ENCODE measurements at places on chromosomes 12 and 14.

GRCh38 chr12:54463484-54463883, 9.9 kb downstream of the GTSF1 start:
- no peak for DNase-seq

- DNase-seq, result no peak
Measured at GRCh38 chr12:107319533-107320032, 226.2 kb upstream of the CRY1 start.

DNA sequence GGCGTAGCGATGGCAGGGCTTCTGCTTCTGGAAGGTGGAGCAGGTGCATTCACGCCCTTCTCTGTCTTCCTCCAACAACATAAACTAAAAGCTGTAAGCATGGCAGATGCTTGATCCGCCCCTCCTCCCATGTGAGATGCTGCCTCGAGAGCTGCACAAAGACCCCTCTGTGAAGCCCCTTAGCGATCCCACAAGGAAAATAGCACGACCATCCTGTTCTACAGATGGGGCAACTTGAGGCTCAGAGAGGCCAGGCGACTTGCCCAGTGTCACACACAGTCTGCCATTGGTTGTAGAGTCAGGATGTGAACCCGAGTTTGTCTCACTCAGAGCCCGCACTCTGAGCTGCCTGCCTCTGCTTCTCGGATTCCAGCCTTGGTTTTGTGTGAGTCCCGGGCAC, 144.4 kb downstream of the SCARB1 start:
- no peak for DNase-seq

DNA sequence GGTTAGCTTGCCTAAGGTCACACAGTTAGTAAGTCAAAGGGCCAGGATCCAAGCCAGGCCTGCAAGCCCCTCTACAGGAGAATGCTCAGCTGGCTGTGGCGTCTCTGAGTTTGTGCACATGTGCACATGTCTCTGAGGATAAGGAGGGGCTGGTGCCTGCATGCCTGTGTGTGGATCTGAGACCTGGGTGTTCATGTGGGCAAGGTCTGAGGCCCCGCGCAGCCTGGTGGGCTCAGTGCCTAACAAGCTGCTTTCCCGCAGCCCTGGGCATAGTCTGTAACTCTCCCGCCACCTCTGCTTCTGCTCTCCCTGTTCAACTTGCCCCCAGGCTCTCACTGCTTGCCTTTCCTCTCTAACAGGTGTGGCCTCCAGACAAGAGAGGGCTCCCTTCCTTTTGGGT, 4.3 kb upstream of the SLC6A12 start:
- no peak for DNase-seq

DNA sequence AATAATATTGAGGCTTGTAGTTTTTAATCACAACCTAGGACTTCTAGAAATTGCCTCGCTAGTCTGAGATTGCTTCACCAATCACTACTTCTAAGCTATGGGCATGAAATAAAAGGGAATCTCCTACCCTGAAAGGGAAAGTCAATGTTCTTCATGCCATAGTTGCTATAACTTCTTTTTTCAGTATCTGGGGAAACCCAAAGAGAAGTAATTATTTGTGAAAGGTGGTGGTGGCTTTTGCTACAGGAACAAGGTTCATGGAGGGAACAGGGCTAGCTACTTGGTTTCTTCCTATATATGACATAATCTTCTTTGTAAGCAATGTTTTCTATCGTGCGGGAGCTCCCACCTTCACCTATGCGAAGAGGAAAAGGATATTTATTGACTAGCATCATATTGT, 61.6 kb upstream of the DNM1L start:
- no peak for DNase-seq

DNA sequence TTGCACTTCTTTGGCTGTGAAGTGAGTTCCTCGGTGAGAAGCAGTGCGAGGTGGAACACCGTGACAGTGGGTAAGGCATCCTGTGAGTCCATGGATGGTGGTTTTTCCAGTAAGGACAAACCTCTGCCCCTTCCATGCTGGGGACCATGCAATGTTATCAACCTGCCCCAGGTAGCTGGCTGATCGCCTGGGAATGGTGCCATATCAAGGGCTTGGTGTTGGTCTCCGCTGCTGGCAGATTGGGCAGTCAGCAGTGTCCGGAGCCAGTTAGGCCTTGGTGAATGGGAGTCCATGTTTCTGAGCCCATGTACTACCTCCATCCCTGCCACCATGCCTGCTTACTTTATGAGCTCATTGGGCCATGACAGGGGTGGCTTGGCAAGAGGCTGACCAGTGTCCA, 114.7 kb upstream of the C14orf180 start:
- DNase-seq, result no peak

DNA sequence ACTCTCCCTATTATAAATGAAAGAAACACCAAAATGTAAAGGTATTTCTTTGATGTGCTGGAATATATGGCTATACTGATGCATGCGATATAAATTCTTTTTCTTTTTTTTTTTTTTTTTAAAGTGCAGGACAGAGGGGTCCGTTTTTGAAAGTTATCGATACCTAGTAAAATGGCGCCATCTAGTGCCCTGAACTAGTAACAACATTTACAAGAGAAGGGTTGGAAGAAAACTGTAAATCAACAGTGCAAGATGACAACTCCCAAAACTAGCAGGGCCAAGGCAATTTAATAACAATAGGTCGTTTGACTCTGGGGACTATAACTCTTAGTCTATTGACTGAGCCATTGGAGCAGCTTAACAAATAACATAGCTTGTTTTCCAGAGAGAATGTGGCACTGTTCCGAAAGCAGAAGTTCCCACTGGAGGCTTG, 137.7 kb downstream of the SPTSSA start:
- no peak for DNase-seq

DNA sequence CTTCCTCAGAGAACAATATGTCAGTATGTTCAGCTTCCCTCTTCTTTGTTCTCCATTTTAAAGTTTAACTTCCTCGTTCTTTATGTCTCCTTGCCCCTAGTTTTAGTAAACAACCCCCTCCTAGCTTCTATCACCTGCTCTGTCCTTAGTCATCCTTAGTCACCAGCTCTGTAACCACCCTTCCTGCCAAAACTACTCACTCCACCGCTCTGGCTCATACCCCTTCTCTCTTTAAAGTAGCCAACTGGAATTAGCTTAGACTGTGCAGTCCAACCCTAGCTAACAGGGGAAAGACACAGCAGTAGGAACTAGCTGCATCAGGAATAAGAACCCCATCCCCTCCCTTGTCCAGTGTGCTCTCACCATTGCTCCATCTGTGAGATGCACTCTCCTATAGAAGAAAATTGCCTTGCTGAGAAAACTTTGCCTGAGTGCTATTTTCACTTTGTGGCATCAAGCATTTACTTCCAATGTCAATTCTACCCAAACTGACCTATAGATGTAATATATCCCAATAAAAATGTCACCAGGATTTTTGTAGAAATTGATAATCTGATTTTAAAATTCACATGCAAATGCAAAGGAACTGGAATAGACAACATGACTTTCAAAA, 603.2 kb downstream of the C12orf50 start:
- DNase-seq, result no peak

- DNase-seq, result no peak
Measured at GRCh38 chr12:81224626-81225025, 146.7 kb downstream of the ACSS3 start.

DNA sequence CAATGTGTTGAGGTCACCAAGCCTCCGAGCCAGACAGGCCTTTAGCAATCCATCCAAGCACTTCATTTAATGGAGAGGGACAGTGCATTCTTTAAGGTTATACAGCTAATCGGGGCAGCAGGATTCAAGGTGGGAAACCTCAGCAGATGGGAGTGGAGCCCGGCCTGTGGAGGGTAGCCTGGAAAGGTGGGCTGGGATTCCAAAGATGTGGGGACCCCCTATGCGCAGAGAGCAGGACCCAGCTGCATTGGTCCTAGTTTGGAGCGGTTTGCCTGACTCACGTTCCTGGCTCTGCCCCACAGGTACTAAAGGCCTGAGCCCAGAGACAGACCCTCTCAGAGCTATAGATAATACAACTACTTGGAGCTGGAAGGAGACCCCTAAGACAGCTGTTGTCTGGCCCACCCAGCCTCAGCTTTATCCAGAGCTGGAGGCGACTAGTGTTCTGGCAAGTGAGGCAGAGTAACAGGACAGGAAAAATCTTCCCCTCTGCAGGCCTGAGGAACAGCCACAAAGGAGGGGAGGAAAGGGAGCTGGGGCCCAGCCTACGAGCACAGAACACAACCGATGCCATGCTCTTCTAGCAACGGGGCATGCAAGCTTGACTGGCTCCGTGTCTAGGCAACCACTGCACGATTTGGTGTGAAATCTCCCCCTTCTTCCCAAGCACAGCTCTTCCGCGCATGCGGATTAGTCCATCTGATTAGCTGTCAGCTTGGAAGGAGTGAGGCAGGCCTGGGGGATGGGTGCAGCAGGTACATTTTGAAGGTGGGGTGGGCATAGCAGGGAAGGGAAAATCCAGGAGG, 1.1 kb upstream of the MYH7 start:
- no peak for DNase-seq

GRCh38 chr12:57765698-57766463, 997 bp downstream of the CYP27B1 start:
- no peak for DNase-seq

DNA sequence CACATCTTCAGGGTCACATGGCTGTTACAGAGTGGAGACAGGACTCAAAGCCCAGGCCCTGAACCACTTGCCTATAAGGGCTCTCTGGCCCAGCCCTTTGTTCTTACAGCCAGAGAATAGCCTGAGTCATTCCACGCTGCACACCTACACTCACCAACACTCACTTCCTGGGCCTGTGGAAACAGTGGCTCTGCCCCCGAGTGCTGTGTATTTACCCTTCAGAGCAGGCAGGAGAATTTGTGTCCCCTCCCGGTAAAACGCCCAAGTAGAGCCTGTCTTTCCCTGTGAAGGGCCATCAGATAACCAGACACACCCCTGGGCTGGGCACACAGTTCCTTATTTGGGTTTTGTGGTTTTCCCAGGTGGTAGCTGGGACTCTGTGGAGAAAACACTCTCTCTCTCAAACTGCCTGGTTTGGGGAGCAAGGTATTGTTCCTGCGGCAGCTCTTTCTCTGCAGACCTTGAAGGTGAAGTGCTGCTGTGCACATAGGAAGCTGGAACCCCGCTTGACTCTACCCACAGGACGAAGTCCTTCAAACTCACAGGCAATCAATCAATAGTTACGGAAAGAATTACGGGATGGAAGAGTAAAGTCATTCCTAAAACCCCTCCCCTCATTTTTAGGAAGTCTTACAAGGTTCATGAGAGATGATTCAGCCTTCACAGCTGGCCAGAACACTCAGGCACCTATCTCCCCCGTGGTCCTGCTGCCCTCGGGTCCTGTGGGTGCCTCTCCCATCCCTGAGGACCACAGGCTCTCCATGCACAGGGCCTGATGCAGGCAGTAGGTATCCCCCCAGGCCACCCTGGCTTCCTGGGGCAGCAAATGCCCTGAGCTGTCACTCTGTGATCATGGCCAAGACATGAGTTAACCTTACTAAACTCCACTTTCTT, 20.3 kb downstream of the FIGNL2 start:
- DNase-seq, result peak; percentile 69

Data from stimulated activated CD8-positive, alpha-beta memory T cell treated with anti-CD3 and anti-CD28 coated beads, Interleukin-7, amount 100 ng/mL, for 48 hours (primary cell).